Vagina (tissue), 2 donors: ENCODE measurements at places on chromosomes 6 and 20.

- peak; percentile 98 for DNase-seq
These were observed 50.9 kb upstream of the EZR start for GRCh38 chr6:158869826-158870648.

- no peak for DNase-seq
These were observed 83.7 kb upstream of the RALY start for GRCh38 chr20:33910056-33910455.

DNA sequence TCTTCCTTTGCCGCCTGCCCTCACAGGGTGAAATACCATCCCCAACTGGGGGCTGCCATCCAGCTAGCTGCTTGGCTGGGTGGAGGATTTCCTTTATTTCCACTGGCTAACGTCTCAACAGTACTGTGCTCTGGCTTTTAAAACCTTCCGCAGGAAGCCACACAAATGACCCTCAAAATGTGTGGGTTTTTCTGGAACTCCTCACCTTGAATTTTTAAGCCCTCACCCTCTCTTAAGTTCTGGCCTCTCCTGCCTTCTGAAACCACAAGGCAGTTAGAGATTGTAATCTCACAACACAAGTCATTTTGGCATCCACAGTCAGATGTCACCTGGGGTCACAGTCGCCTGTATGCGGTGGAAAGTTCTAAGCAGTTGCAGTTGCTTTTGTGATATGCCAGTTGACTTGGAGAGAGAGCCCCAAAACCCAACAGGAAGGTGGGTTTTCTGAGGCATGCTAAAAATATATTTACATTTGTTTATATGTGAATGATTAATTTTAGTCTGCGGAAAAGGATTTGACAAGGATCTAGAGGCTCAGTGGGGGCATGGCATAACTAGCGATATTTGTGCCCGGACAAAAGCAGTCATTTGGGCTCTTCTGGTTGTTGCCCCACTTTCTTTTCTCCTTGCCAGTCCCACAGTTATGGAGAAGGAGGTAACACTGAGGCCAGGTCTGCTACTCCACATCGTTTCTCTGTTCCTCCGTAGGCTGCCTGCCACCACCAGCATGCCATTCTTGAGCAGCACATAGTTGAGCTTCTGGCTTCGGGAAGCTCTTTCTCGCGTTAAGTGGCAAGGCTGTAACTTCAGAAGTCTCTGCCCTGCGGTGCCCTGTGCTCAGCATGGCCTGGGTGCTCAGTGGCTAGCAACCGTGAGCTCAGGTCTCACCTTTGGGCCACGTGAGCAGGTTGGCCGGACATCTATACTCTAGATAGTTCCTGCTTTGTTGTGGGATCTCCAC is 335.3 kb downstream of the CD83 start:
- DNase-seq, result no peak

GRCh38 chr20:52766645-52767435 is 205.3 kb upstream of the TSHZ2 start:
- no peak for DNase-seq

DNA sequence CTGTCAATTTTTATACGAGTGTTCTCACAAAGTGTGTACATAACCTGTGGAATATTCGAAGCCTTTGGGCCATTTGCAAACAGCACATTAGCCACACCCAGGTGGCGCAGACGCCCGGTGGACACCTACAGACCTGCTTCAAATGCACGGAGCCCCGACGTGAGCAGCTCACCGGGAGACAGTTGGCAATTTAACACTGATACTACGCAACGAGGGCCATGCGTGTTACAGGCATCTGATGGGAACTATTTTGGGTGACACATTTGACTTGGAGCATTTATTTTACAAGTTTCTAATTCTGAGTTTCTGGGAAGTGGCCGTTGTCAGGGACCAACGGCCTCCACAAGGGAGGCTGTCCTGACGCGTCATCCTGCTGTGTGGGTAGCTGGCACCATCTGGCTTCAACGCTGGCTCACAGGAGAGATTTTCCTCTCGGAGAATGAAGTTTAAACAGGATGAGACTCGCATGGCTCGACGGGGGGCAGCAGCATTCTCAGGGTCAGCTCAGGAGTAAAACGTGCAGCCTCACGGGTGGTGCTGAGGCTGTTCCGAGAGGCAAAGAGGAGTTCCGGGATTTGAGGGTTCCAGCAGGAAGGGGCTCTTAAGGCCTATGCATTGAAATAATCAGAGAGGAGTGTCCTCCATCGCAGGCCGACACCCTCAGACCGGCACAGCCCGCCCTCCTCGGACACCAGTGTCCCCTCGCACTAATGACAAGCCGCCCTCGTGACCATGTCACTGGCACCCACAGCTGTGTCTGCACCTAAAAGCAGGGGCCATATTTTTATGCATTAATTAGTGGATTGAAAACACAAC is 207.4 kb downstream of the DLL1 start:
- DNase-seq, result no peak

- no peak for DNase-seq
These were observed 5.0 kb upstream of the PTPRK start for GRCh38 chr6:128525406-128525805.

- no peak for DNase-seq
These were observed 597.1 kb downstream of the KIF16B start for GRCh38 chr20:15976047-15976736.

DNA sequence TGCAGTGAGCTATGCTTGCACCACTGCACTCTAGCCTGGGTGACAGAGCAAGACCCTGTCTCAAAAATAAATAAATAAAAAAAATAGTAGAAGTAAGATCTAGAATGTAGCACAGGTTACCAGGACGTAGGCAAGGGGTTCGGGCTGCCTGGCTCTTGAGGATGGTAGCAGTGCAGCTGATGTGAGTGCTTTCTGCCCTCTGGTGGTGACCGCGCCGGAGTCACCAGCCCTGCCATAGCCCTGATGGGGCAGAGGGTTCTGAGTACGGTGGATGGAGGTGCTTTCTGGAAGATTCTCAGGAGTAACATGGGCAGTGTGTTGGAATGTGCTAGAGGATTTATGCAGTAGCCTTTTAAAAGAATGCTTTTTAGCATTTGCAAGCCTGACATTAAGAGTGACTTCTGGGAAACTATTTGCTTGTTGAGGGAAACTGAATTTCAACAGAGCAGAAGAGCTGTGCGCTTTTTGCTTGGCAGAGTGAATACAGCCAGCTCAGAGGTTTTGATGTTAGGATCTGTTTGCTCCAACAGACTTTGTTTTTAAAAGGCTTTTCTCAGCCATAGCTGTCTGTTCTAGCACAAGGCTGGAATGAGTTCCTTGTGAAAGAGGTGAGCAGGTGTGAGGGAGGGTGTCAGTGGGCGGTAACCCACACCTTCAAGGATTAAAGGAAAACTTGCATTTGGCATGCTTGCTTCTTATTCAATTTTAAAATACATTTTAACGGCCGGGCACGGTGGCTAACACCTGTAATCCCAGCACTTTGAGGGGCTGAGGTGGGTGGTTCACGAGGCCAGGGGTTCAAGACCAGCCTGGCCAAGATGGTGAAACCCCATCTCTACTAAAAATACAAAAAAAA is 65.9 kb downstream of the PTPN1 start:
- no peak for DNase-seq

GRCh38 chr6:148720897-148721296 is 25.9 kb upstream of the UST start:
- no peak for DNase-seq

GRCh38 chr6:3905945-3906845 is 57.0 kb downstream of the FAM50B start:
- no peak for DNase-seq

DNA sequence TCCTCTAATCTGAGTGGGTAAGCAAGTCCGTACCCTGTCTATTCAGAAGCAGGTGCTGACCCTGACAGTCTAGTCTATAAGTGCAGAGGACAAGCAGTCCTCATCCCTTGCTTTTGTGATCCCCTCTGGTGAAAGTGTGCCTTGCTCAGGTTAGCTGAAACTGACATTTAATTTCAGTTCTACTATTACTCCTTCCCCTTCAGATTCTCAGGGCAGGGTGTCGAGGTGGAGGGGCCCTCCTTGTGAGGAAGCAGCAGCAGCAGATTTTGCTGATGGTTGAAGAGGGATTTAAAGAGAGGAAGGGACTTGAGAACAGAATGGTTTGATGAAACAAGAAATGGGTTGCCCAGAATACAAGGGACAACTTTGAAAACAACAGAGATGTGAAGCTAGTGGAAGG is 309.3 kb downstream of the CLIC5 start:
- DNase-seq, result no peak

GRCh38 chr6:130070792-130071191 is 52.4 kb downstream of the L3MBTL3 start:
- DNase-seq, result no peak

DNA sequence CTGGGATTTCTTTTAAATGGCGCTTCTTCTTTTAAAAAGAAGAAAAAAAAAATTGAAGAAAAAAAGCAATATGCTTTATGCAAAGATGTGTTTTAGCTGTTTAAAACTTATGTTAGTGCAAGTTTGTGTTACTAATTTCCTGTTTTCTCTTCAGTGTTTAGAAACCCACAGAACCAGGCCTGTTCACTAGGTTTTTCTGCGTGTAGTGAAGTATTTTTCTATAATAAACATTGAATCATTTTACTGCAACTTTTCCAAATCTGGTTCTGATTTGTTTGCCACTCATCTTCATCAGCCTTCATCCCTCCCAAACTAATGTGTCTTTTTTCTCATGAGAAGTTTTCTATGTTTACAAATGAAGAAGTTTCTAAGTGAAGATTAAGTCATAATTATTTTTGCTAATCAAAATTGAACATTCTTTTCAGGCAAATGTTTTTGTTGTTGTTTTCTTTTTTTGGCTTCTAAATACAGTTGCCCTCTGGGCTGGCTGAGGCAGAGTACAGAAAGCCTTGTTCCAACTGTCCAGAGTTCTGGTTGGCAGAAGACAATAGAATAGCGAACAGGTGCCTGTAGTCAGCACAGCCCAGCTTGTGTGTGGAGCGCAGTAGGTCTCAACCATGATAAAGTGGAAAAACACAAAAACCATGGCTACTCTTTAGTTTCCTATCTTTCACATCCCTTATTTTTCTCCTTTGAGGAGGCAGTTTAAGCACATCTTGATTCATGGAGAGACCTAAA is 14.5 kb downstream of the ZNF76 start:
- no peak for DNase-seq

DNA sequence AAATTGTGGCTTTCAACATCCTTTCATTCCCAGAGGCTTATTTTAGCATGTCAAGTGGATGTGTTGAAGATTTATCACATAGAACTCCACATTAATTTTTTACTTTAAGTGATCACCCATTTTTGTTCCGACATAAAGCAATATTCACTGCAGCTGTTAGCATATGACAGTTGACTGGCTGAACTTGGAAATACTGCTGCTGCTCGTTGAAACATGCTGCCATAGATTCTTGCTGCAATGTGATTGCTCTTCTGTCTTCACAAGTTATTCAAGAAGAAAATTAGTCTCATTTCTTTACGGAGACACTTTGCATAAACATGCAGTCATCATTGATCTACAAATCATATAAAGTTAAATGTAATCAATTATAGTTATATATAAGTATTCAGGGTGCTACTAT is 248.4 kb downstream of the SAMD5 start:
- DNase-seq, result no peak

DNA sequence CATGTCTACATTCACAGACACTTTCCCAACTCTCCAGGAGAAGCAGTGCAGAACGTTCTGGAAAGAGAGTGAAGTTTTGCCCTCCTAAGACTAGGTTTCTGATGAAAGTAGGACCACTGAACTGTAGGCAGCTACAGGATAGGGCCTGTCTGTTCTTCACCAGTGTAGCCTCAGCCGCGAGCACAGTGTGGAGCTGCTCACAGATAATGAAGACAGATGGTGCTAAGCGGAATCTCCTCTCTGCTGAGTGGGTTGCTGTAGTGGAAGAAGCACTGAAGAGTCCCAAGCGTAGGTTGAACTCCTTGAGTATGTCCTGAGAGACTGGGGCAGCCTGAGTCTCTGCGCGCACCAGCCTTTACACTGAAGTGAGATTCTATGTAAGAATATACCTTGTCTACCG is 170.2 kb downstream of the PACRG start:
- DNase-seq, result no peak

DNA sequence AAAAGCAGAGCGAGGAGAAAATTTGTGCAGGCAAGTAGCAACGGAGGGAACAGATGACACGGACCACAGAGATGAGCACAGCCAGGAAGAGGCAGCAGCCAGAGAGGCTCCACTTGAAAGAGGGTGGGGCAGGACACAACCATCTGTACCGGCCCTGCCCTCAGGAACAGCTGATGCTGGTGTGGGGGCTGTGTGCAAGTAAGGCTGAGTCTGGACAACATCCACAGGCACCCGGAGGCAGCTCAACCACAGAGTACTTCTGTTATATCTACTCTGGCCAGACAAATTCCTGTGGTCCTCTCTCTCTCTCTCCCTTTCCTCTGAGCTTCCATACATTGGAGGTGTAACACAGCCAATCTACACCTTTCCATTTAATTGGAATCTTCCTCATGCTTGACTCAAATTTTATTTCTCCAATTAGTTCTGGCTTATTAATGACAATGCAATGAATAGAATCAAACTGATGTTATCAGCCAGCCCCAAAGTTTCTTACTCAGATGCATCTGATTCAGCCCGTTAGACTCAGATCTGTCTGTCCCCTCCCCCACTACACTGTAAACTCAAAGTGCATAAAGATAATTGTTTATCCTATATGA is 24.9 kb downstream of the KIF13A start:
- no peak for DNase-seq

- no peak for DNase-seq
These were observed 60.3 kb downstream of the TSHZ2 start for GRCh38 chr20:53032478-53032932.

DNA sequence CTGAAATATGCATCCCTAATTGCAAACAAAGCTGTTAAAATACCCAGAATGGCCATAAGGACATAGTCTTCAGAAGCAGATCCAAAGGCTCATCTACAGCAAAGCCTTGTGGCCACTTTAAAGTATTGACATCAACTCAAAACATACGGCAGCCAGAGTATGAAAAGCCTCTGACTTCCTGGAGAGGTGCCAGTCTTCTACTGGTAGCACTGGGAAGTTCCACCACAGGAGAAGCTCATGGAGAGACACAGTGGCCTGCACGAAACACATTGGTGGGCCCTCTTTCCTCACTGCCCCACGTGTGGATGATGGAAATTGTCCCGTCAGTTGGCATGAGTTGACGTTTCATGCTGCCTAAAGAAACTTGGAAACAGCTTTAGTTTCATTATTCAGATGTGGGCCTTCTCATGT is 202.6 kb upstream of the HEY2 start:
- no peak for DNase-seq

DNA sequence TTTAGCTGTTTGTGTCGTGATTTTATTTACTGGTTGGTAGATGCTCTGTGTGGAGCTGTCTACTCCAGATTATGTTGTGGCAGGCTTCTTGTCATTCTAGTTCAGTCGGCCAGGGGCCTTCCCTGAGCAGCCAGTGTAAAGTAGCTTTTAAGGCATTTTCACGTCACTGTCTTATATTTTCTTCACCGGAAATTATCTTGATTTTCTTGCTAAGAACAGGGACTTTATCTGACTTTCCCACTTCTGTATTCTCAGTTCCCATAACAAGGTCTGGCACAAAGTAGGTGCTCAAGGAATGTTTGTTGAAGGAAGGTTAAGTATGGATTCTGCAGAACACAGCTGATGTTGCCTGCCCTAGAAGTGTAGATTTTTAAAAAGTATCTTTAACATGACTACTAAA is 868 bp downstream of the LTV1 start:
- no peak for DNase-seq

DNA sequence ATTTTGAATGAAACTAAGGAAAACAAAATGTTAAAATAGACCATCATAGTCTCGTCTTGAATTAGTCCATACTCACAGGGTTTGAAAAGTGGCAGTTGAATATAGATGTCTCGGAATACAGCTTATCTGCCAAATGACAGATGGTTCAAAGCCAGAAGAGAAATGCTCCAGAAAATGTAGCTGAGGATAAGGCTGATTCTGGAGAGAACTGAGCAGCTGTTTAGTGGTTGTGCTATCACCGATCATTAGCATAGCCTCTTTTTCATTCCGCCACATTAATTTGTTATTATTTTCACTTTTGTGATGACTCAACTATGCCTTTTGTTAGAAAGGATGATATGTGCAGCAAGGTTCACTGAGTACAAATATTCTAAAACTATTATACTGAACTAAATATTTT is 390.2 kb upstream of the MAN1A1 start:
- no peak for DNase-seq
